ENCODE measurements at places on chromosomes 4 and X.

GRCh38 chr4:171024720-171025303, 788.4 kb upstream of the GALNTL6 start:
- no peak for DNase-seq

GRCh38 chrX:46582325-46582724, 8.8 kb downstream of the CHST7 start:
- no peak for DNase-seq

DNA sequence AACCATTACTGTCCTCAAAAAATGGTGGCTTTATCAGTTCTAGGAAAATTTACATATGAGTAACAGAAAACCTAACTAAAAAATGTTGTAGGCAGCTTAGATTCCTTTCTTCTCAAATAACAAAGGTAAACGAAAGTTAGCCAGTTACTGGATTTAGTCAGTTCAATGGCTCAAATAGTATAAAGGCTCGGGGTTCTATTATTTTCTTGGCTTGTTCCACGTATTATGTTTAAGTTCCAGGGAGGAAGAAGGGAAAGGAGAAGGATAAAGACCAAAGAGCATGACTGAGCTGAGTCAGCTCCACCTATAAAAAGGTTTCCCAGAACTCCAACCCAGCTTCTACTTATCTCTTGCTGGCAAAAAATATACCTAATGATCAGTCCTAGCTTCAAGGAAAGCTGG, 41.0 kb upstream of the MAB21L2 start:
- DNase-seq, result no peak

- DNase-seq, result no peak
These were observed 275.4 kb downstream of the ARHGAP10 start for GRCh38 chr4:148007314-148007760.

DNA sequence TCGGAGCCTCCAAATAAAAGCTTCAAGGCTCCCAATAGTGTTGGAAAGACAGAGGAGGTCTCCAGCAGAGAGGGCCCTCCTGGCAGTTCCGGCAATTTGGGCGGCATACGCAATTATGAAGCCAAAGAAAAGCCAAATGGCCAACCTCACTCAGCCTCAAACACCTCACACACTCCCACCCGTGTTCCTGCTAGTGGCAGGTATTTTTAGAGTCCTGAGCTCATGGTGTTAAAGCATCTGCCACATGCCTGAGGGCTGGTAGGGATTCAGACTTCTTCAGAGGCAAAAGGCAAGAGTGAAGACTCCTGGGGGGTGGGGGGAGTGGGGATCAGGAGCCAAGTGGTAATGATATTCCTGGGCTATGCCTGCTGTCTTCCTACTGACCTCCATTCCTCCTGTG, 7.4 kb downstream of the RAB33A start:
- DNase-seq, result no peak

DNA sequence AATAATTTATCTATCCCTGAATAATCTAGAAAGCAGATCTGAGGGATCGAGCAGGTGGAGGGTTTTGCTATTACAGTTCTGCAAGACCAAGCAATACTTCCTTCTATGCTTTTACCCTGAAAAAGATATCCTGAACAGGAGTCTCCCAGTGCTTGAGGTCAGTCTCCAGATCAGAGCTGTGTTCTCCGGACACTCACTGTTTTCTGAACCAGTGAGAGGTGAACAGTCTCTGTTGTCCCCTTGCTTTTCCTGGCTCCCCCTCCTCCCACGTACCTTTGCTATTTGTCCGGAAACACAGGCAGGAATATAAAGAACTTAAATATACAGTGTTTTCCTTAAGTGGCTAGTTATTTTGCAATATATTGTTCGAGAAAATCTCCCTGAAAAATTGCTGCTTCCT, 116.6 kb downstream of the ATXN3L start:
- no peak for DNase-seq

DNA sequence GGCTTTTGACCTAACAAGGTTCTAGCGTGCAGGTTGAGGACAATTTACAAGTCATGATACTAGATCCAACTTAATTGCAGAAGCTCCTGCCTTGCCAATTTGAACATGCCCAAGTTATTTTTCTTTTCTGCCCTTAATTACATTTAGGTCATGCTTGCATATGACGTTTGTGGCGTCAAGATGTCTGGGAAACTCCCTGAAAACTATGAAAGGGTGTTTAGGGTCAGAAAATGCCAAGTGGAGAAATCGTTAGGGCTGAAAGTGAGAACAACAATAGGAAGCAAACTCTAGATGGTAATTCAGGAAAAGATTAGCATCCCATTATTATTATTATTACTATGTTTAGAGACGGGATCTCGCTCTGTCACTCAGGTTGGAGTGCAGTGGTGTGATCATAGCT, 38.2 kb upstream of the PLAC8 start:
- DNase-seq, result no peak

GRCh38 chr4:122221322-122221721, 69.2 kb downstream of the BLTP1 start:
- DNase-seq, result no peak

DNA sequence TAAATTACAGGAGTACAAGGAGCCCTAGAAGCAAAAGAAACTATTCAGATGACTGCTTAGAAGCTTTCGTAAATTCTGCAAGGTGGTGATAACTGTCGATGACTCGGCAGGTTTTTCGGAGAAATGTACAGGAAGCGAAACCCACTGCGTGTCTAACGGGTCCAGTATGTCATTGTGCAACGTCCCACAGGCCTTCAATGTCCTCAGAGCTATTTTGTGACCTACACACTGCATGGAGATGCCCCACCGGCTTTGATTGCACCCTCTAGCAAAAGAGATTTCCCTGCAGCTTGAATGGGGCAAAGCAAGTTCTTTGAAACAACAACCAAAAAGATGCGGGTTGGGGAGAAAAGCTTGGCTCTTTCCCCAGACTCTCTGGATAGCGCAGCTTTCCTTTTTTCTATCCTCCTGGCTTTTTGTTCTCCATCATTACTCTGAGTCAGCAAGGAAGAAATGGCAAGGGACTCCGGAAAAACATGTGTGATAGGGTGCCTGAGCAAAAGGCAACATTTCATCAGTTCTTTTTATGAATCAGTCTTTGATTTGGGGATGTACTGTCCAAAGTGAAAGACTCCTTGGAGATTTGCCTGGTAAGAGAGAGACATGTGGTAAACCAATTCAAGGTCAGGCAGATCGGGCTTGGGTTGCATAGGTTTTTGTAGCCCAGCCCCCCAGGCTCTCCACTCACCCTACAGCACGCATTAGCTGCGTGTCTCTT, 112.0 kb upstream of the TBL1X start:
- DNase-seq, result peak; percentile 72

- no peak for DNase-seq
These were observed 27.3 kb upstream of the GPRASP2 start for GRCh38 chrX:102684772-102685520.

DNA sequence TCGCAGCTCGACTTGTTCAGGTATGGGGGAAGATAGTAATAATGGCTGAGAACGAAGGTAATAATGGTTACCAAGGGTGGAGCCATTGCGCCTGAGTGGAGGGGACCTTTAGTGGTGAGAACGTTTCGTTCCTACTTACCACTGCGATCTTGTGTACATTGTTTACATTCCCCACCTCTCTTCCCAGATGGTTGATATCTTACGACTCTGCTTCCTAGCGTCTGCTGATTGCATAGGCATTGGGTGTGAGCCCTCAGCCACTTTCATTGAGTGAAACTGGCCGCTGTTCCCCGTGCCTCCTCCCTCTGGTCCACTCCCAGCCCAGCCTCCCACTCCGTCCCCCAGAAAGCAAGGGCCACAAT, 850 bp downstream of the IGBP1 start:
- DNase-seq, result no peak

DNA sequence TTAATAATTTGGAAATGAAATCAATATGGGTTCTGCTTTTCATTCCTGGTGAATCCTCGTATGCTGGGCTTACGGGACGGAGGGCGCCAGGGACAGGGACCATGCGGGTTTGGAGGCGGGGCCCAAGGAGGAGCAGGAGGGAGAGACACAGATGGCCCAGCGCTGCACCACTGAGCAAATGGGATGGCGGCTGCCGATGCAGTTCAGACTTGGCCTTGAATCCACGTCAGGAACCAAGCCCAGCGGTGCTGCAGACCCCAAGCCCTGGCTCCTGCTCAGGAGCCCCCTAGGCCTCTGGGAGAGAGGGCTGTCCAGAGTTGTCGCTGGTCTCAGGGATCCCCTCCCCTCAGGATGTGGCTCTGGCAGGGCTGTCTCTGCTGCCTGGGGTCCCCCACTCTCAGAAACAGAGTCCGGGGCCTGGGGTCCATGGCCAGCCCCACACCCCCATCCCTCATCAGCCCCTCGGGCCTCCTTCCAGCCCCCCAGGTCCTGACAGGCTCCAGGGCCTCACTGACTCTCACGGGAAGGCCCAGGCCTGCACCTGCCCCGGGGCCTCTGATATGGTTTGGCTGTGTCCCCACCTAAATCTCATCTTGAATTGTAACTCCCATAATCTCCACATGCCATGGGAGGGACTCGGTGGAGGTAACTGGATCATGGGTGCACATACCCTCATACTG, 75.2 kb downstream of the FAM53A start:
- no peak for DNase-seq

DNA sequence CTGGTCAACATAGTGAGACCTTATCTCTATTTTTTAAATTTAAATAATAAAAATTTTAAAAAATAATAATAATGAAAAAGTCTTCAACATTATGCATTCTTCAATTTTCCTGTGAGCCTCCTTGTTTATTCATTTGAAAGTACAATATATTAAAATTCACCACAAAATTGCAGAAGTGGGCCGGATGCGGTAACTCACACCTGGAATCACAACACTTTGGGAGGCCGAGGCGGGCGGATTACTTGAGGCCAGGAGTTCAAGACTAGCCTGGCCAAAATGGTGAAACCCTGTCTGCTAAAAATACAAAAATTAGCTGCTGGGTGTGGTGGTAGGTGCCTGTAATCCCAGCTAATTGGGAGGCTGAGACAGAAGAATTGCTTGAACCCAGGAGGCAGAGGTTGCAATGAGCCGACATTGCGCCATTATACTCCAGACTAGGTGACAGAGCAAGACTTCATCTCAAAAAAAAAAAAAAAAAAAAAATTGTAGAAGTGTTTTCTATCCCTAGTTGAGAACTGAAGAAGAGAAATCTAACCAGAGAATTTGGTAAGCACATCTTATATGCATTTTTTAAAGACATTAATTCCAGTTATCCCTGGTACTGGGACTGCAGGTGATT, 56.9 kb downstream of the RBM47 start:
- no peak for DNase-seq

DNA sequence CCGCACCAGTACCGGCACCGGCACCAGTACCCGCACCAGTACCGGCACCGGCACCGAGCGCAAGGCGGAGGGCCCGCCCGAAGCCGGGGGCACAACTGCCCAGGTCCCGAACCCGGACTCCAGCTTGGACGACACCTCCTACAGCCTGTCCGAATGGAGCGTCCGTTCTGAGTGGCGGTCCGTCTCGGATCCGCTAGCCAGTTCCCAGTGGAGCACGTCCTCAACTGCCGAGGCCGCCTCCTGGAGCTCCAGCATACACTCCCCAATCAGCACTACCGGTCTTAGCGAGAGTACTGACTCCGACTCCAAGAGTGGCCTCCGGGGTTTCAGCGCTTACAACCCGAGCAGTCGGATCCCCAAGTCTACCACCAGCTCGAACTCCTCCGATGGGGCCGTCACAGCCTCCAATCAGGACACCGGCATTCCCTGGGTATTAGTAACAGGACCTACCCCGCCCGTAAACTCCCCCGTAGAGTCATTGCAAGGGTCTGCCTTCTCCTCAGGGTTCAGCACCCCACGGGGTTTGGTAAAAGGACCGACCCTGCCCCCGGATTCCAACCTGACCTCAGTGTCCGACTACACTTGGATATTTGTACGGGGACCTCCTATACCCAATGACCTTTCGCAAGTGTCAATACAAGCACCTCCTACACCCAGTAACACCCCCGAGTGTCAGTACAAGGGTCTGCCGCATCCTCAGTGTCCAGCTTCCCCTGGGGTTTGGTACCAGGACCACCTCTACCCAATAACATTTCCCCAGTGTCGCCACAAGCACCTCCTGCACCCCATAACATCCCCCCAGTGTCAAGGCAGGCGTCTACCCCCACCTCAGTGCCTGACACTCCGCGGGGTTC, 721 bp upstream of the MAOA start:
- peak; percentile 39 for DNase-seq

DNA sequence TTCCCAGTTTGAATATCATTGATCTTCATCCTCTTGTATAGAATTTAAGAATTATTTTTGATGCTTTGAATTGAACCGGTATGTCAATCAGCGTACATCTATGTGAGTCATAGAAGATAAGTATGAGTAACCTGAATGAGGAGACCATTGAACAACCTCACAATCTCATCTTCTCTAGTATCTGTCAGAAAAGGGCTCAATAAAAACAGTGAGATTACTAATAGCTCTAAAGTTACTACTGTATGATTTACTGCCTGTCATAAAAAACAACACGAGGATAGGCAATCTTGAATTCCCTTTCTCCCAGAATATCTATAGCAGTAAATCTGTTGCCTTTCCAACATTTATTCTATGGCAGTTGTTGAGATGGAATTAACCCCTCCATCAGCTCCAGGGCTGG, 36.1 kb downstream of the PHOX2B start:
- DNase-seq, result no peak

DNA sequence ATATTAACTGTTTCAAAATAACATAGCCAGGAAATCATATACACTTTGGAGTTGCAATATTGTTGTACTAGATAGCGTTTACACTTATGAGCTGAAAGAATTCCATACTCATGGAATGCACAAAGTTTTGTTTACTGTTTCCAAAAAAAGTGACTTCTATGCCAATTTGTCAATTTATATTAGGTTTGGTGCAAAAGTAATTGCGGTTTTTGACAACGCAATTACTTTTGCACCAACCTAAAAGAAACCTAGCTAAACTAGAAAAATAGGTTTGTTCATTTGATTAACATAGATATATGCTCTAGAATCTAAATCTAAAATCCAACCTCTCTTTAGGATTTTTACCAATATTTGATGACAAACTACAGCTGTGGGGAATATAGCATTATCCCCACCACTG, 15.2 kb downstream of the RXFP1 start:
- no peak for DNase-seq

- peak; percentile 19 for DNase-seq
These were observed 14.8 kb downstream of the ADGRA3 start for GRCh38 chr4:22500831-22501714.

DNA sequence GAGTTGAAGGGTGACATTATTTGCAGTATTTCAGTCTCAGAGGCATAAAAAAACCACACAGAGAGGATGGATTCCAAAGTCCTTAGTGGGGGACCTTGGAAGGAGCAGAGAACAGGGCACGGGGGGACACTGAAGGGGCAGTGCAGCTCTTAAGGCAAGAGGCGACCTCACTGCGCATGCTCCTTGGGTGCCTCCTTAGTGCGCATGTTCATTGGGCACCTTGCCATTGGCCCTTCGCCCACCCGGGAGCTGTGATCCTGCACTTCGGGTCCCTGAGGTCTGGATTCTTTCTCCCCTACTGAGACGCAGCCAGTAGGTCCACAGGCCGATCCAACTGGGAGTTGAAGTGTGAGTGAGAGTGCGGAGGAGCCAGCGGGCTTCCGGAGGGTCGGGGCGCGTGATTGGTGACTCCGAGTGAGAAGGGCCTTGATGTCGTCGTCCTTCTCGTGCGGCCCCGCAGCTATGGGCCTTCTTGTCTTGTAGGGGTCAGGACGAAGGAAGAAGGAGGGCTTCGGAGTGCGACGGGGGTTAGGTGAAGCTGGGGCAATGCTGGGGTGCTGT, at the start of gene XAGE5:
XAGE5 (plus strand) TSS at position 223 of the 561 bp plus-strand sequence. CDS start 1,280 bp downstream, outside the sequence.
- DNase-seq, result no peak
